ENCODE measurements at places on chromosomes 2 and 18.

DNA sequence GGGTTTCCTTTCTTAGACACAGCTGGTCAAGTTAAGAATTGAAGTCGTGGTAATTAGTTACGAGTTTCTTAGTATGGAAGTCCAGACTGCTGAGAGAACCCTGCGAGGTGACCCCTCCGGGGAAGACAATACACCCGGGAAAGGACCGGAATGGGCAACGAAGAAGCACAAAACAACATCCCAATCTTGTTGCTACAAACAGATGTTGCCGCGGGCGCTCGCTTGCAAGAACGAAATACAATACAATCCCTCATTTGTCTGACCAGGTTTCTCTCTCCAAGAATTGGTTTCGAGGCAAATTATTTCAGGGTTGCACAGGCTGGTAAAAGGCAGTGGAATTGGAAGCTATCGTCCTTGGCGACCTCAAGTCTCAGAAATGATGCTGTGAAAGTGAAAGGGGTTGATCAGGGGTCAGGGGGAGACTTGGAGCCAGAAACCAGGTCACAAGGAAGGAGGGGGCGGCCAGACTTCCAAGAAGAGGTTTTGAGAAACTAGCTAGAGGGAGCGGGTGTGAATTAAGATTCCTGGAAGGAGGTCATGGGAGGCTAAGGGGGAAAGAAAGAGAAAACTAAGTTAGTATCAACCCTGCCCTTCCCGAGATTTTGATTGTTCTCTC lies 401.9 kb downstream of the HRH4 start:
- DNase-seq, result no peak

DNA sequence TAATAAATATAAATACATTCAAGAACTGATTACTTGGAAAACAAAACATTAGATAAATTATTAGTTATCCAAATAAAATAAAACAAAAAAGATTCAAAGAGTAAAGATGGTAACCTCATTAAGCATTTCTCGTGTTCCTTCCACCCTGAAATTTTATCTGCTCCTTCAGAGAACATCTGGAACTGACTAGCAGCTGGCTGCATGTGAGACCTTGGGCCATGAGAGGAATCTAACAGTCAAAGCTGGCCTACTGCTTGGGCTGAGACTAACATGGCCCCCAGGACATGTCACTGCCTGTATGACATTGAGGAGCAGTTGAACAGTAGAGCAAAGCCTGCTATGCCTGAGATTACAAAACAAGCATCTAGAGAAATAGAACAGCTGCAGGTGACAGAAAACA lies 208.5 kb upstream of the ZSWIM2 start:
- DNase-seq, result no peak

- no peak for DNase-seq
Measured at GRCh38 chr2:119838179-119838578, 78.5 kb downstream of the PTPN4 start.

DNA sequence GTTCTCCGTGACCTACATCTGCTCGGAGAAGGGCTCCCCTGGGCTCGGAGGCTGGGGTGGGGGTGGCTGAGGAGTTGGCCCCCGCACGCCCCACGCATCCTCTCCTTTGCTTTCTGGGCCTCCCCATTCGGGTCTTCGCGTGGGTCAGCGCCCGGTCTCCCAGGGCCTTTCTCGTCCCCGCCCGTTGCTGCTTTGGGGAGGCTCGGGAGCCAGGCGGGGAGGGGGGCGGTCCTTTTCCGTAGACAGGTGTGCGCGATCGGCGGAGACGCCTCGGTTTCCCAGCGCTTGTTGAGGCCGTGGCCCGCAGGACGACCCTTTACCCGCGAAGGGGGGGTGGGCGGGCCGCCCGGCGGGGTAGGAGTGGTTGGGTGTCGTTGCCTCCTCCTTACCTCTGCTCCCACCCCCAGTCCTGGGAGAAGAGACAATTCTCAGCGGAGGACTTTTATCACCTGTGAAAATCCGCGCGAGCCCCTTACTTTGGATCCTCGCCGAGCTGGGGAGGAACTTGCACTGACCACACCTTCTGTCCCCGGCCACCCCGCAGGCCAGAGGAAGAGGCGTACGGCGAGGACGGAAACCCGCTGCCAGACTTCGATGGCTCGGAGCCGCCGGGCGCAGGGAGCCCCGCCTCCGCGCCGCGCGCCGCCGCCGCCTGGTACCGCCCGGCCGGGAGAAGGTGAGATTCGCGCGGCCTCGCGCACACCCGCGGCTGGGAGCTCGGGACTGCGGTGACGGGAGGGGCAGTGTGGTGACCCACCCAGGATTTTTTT lies 2.6 kb downstream of the ADCYAP1 start:
- DNase-seq, result no peak

DNA sequence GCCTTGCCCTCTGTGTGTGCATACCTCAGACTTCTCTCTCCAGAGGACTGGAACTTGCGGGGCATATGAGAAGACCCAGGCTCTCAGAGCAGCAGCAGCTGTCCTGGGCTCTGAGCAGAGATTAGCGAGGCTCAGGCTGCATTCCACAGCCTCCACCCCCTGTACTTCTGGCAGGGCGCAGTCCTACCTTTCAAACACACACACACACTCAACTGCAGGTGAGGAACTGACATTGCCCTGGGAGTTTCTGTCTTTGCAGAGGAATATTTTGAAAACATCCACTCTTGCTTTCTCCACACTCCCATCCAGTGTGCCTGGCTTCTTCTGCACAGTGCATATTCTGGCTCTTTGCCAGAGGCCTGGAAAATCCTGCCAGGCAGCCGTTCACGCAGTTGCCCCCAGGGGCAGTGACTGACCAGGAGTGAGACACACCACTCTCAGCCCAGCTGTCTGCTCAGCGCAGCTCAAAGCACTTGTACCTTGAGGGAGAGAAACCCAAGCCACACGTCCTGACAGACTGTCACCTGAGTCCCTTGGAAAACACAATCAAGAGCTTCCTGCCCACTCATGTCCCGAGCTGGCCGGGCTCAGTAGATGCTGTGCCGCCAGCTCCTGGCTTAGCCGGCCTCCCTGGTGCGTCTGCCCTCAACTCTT lies 460.8 kb downstream of the RNF144A start:
- no peak for DNase-seq

DNA sequence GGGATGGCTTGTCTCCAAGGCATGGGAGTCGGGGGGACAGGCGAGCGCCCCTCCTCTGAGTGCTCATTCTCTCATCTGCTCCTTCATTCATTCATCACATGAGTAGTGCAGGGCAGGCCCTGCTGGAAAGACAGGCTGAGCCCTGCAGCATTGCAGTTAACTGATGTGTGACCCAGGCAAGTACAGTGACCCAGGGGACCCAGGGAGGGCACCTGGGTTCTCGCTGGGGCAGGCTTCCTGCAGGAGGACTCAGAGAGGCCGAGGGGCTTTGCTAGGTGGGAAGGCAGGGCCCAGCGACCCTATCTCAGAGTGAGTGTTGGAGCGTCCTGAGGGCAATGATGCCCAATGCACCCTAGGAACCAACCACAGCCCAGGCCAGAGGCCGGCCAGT lies 30.6 kb downstream of the HJURP start:
- DNase-seq, result no peak
